ENCODE measurements at places on chromosomes 2 and 18. TPM values are rescaled to one million over a fixed set of nuclear protein-coding genes. Genes with fewer than 3 reads are reported as not detected.

OXER1 gene
- total RNA-seq = 5.8 TPM

COL4A3 gene
- total RNA-seq = 29.6 TPM

NT5C1B gene
- total RNA-seq = not detected

RAD51AP2 gene
- total RNA-seq = not detected

NHEJ1 gene
- total RNA-seq = 14.5 TPM

RAX gene
- total RNA-seq = not detected

ARHGEF33 gene
- 0.41 TPM for total RNA-seq

PROKR1 gene
- total RNA-seq = not detected

DNA sequence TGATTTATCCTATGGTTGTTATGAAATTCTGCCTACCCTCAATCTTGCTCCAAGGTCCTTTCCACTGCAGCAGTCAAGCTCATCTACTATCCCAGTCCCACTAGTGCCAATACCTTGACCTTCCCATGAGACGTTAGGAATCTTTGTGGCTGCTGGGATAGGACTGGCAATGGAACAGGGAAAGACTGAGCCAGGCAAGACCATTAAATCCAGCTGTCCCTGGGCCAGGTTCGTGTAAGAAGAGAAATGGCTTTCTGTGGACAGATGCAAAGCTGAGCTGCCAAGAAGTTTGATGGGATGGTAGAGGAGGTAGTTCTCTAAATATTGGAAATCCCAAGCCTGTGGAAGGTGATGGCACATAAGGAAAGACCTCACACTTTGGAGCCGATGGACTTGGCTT lies 50.1 kb upstream of the TMEM17 start:
- H3K4me3 ChIP-seq = no peak overlapping the region
- H3K36me3 ChIP-seq = no peaks in the 10 kb centered on the region
- no peak overlapping the region for H3K27ac ChIP-seq
- no peaks in the 10 kb centered on the region for H3K27me3 ChIP-seq

DNA sequence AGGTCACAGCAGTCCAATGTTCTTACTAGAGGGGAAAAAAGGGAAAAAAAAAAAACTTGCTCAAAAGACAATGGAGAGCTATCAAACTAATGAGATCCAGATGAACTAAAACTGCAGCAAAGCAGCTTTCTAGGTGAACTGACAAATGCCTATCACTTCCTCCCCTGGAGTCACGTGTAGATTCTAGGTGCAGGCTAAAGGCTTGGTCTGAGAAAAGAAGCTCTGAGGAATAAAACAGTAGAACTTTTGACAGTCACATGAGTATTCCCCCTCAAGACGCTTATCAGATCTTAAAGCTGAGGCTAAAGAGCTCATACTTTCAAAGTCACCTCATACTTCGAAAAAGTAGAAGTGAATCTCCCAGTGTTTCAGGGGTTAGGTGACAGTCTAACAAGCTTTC lies 42.3 kb downstream of the SMAD2 start:
- H3K27me3 ChIP-seq = no peaks in the 10 kb centered on the region
- no peak for DNase-seq
- H3K4me3 ChIP-seq = no peak overlapping the region
- H3K36me3 ChIP-seq = no peaks in the 10 kb centered on the region
- H3K27ac ChIP-seq = no peak overlapping the region

DNA sequence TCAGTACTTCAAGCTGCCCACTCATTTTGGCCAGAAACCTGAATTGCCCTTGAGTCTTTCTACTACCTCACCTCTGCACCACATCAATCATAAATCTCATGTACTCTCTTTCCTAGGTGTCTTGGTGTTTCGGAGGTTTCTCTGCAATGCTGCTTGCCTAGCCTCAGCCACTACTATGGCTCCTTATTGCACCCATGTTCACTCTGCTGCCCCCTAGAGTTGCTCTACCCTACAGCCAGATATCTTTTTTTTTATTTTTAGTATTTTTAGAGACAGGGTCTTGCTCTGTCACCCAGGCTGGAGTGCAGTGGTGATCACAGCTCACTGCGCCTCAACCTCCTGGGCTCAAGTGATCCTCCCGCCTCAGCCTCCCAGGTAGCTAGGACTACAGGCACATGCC lies 413.0 kb downstream of the PTPRM start:
- no peaks in the 10 kb centered on the region for H3K36me3 ChIP-seq
- DNase-seq = no peak
- no peaks in the 10 kb centered on the region for H3K4me1 ChIP-seq
- H3K4me3 ChIP-seq = no peak overlapping the region

DNA sequence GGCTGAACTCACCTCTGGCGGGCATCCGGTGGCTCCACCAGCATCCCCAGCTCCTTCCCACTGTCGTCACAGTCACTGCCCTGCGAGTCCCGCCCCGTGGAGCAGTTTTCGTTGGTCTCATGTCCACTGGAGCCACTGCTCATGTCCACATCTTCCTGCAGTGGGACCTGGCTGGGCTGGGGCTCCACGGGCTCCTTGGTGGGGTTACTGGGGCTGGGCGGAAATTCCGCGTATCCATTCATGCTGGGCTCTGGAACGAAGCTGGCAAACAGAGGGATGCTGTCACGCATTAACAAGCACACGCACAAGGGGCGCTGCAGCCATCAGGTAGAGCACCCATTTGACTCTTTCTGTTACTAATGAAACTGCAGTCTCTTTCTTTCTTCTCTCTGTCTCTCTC lies 10.7 kb downstream of the PER2 start:
- no peak overlapping the region for H3K27ac ChIP-seq
- H3K27me3 ChIP-seq = no peaks in the 10 kb centered on the region
- no peaks in the 10 kb centered on the region for H3K4me1 ChIP-seq

GRCh38 chr2:139720056-139720455 lies 939.9 kb upstream of the NXPH2 start:
- DNase-seq = no peak
- H3K27me3 ChIP-seq = no peaks in the 10 kb centered on the region
- no peaks in the 10 kb centered on the region for H3K4me1 ChIP-seq
- H3K27ac ChIP-seq = no peak overlapping the region
- H3K36me3 ChIP-seq = no peaks in the 10 kb centered on the region

DNA sequence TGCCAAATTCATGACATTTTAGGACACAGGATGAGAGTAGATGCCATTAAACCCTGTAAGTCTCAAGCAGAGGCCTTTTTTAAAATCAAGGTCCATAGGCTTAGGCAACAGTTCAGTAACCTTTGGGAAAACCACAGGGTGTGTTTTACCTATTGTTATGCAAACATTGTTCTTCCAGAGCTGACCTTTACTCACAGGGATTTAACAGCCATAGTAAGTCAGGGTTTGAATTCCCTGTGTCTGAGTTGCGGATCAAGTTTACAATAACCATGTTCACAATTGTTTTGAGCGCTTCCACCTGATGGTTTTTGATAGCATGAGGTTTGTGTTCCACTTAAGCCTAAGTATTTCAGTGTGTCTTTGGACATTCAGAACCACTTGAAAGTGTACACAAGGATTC lies 160.1 kb upstream of the BOD1L2 start:
- H3K4me3 ChIP-seq = no peak overlapping the region
- no peak overlapping the region for H3K27ac ChIP-seq
- DNase-seq = no peak
- H3K36me3 ChIP-seq = no peaks in the 10 kb centered on the region

- no peaks in the 10 kb centered on the region for H3K36me3 ChIP-seq
- no peaks in the 10 kb centered on the region for H3K27me3 ChIP-seq
- peaks cover 22% of the 10 kb centered on the region for H3K4me1 ChIP-seq
- no peak overlapping the region for H3K4me3 ChIP-seq
Measured at GRCh38 chr2:222878301-222878876, 17.6 kb downstream of the ACSL3 start.

DNA sequence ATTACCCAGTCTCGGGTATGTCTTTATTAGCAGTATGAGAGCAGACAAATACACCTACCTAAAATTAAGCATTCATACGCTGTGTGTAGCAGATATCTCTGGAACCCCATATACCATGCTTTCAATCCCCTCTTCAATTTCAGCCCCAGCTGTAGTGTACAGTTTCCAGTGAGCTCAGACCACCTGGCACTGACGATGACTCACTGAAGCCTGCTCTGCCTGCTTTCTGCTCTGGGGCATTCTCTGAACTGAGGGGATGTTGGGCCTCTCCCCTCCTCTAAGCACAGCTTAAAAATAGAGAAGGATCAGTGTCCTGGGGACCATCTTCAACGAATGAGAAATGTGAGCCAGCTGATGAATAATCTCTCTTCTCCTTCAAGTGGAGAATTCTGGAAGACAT lies 8.7 kb upstream of the CCL20 start:
- no peak overlapping the region for H3K4me3 ChIP-seq
- no peak for DNase-seq
- H3K36me3 ChIP-seq = no peaks in the 10 kb centered on the region
- H3K4me1 ChIP-seq = no peaks in the 10 kb centered on the region
- H3K27ac ChIP-seq = no peak overlapping the region
- H3K27me3 ChIP-seq = no peaks in the 10 kb centered on the region

GRCh38 chr2:209091056-209091455 lies 332.8 kb upstream of the MAP2 start:
- H3K36me3 ChIP-seq = no peaks in the 10 kb centered on the region
- DNase-seq = no peak
- H3K4me1 ChIP-seq = no peaks in the 10 kb centered on the region
- no peaks in the 10 kb centered on the region for H3K27me3 ChIP-seq
- no peak overlapping the region for H3K4me3 ChIP-seq
- H3K27ac ChIP-seq = no peak overlapping the region

GRCh38 chr2:71530641-71531332 lies 77.4 kb downstream of the DYSF start:
- no peaks in the 10 kb centered on the region for H3K27me3 ChIP-seq
- peaks cover 3% of the 10 kb centered on the region for H3K36me3 ChIP-seq
- H3K4me1 ChIP-seq = no peaks in the 10 kb centered on the region
- no peak overlapping the region for H3K4me3 ChIP-seq
- no peak overlapping the region for H3K27ac ChIP-seq

DNA sequence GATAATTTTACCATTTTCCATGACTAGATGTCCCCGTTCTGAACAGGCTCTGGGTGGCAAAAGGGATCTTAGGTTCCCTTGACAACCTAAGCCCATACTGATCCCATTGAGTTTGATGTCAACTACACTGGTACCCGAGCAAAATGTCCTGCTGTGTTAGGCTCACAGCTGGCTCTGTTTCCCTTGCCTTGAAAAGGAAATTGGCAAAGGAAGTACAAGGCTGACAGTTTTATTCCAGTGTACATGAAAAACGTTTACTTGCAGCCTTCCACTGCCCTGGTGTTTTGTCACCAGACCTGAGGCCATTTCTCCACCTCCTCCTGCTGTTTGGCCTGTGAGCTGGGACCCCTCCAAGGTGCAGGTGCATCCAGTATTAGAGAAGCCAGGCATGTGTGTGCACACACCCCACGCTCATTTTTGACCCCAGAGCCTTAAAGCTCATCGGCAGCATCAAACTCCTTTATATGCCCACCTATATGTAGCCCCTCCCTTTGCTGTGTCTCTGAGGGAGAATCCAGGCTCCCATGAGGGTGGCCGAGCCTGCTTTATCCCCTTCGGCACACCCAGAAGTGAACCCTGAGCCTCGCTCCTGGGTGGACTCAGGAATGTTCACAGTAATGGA lies 171.3 kb downstream of the NDUFA10 start:
- H3K27me3 ChIP-seq = no peaks in the 10 kb centered on the region
- H3K4me3 ChIP-seq = no peak overlapping the region
- DNase-seq = no peak
- H3K27ac ChIP-seq = no peak overlapping the region

DNA sequence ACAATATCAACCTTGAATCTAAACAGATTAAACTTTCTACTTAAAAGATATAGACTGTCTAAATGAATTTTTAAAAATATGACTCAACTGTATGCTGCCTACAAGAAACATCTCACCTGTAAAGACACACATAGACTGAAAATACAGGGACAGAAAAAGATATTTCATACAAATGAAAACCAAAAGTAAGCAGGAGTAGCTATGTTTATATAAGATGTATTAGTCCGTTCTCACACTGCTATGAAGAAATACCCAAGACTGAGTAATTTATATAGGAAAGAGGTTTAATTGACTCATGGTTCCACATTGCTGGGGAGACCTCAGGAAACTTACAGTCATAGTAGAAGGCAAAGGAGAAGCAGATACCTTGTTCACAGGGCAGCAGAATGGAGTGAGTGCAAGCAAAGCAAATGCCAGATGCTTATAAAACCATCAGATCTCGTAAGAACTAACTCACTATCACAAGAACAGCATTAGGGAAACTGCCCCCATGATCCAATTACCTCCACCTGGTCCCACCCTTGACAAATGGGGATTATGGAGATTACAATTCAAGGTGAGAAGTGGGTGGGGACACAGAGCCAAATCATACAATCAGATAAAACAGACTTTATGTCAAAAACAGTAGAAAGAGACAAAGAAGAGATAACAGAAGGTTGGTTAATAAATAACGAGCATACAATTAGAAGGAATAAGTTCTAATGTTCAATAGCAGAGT lies 214.4 kb upstream of the SLC39A10 start:
- no peak for DNase-seq
- no peaks in the 10 kb centered on the region for H3K27me3 ChIP-seq

DNA sequence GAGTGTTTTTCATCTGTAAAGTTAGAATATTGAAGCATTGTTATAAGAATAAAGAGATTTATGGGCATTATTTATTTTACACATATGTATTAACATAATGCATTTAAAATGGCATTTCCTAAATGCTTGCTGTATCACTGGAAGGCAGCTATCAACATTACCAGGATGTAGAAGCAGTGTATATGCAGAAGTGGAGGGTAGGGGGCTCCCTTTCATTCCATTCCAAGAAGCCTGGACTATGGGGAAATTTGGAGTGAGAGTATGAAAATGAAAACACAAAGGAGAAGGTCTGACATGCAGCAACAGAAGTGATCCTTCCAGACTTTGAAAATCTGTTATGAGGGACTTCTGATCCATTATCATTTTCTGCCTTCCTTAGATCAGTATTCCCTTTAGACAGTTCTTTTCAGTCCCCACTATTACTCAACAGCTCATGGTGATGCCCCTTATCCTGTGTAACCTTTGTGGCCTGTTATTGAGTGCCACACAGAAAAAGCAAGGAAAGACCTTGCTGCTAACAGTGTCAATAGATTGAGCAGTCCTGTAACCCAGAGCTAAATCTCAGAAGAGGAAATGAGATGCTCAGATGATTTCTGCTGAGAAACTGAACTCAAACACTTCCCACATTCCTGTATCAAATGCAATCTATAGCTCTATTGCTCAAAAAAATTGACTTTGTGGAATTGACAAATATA lies 216.6 kb downstream of the HNMT start:
- no peaks in the 10 kb centered on the region for H3K27me3 ChIP-seq
- no peak for DNase-seq
- H3K4me1 ChIP-seq = no peaks in the 10 kb centered on the region
- no peak overlapping the region for H3K27ac ChIP-seq

DNA sequence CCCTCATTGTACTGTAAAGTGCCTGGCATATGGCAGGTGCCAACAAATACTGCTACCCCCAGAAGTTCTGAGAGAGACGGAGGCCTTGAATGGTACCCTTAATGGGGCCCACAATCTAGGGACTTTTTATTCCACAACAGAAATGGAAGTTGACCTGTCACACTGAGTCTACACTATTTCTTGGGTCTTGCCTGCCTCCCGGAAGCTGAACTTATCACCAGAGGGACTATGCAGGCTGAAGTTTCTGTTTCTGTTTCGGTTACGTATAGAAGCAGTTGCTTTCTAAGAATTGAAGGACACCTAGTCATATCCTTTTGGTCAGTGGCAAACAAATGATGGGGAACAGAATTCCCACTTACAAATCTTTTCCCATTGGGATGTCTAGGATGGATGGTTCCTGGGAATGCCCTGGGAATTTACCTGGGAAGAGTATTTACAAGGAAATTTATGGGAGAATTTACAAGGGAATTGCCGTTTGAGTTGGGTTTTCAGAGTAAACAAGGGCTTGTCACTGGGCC lies 74.2 kb downstream of the HS1BP3 start:
- H3K27ac ChIP-seq = no peak overlapping the region
- no peaks in the 10 kb centered on the region for H3K36me3 ChIP-seq
- DNase-seq = no peak
- H3K27me3 ChIP-seq = no peaks in the 10 kb centered on the region
- peaks cover 18% of the 10 kb centered on the region for H3K4me1 ChIP-seq
- peak overlapping the region; percentile 17 for H3K4me3 ChIP-seq

Data from thoracic aorta (tissue), 2 donors.